ENCODE measurements at places on chromosomes 2 and 18.

- DNase-seq: no peak
Observed at GRCh38 chr2:100451734-100452133, 18.5 kb upstream of the NMS start.

DNA sequence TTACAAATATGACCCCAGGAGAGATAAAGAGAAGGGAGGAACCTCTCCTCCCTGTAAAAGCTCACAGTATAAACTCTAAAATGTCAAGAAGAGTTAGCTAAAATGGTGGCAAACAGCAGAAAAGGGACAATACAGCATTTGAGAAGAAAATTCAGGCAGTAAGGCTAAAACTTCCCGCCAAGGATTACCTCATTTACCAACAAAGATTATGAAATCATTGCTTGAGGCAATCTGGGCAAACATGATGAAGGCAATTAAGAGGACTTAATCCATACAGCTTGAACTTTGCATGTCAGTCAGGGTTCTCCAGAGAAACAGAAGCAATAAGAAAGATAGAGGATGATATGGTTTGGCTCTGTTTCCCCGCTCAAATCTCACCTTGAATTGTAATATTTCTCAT lies 81.4 kb downstream of the CMPK2 start:
- DNase-seq: no peak

- DNase-seq: no peak
Observed at GRCh38 chr2:231212329-231212845, 14.0 kb downstream of the ARMC9 start.

- no peak for DNase-seq
Observed at GRCh38 chr18:10261344-10262276, 192.8 kb upstream of the APCDD1 start.
